ENCODE measurements at places on chromosomes 12 and 14.

GRCh38 chr14:90091393-90091792 is 29.6 kb downstream of the KCNK13 start:
- DNase-seq, result no peak

- no peak for DNase-seq
Observed at GRCh38 chr12:19630536-19630935, 191.2 kb downstream of the AEBP2 start.

DNA sequence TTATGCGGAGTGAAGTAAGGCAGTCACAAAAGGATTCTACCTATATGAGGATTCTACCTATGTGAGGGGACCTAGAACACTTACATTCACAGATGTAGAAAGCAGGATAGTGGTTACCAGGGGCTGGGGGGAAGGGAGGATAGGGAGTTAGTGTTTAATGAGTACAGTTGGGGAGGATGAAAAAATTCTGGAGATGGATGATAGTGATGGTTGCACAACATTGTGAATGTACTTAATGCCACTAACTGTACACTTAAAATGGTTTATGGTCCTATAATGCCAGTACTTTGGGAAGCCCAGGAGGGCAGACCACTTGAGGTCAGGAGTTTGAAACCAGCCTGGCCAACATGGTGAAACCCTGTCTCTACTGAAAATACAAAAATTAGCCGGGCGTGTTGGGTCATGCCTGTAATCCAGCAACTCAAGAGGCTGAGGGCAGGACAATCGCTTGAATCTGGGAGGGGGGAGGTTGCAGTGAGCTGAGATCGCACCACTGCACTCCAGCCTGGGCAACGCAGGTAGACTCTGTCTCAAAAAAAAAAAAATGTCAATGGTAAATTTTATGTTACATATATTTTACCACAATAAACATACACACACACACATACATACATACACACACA is 25.4 kb downstream of the SVOP start:
- DNase-seq, result no peak

DNA sequence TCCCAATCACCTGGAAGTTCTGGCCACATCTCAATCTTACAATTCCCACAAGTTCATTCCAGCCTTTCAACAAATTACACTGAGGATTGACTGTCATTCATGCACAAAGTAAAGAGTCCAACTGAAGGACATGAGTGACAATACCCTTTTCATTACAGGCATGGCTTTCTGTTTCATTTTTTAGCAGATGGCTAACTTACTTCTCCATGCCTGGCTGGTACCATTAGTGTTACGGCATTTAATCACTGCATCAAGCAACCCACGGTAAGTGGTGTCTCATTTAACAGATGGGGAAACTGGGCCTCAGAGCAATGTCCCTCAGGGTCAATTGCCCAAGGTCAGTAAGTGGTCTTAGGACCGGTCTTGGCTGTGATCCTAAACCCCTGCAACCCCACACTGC is 114.4 kb downstream of the PRICKLE1 start:
- DNase-seq, result no peak

DNA sequence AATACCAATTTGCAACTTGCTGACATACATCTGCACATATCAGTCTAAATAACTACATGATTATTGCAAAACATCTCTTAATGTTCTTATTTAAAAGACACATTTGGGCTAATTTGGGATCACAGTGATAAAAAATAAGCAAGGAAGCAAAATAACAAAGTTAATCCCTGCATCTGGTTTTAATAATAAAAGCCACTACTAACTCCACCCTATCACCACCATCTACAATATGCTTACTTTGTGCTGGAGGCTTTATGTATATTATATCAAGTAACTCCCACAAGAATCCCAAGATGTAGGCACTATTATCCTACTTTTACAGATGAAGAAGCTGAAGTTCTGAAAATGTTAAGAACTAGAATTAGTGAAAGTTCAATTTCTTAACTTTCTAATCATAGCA is 45.7 kb downstream of the TAOK3 start:
- no peak for DNase-seq

DNA sequence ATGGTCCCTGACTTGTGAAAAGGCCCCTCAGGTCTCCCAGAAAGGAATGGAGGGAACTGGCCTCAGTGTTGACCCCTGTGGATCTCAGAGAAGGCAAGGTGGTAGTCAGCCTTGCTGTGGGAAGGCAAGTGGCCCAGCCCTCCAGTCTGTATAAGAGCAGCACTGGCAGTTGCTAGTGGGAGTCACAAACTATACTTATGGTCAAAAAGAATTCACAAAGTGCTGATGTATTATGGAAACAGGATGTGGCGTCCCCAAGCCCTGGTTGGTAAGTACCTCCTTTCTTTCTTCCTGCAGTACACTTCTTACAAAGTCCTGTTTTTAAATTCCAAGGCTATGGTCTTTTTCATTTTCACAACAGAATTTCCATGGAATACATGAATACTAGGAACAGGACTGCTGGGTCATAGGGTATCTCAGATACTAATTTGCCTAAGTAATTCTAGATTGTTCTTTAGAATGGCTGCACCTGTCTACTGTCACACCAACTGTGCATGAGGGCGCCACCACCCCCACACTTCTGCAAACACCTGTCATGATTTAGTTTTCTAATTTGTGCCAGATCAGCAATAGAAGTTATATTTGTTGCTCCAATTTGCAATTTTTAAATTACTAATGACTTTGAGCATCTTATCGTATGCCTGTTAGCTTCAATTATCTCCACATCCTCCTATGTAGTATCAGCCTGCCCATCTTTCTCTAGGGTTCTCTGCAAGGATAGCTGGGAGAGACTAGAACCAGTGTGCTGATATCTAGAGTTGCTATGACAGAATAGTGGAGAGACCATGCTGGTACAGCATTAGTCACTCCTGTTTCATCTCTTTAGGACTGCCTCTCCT is 40.7 kb upstream of the TMEM263 start:
- no peak for DNase-seq

GRCh38 chr12:123115409-123116121 is 35.3 kb downstream of the PITPNM2 start:
- no peak for DNase-seq

GRCh38 chr12:131564845-131565244 is 146.0 kb upstream of the SFSWAP start:
- DNase-seq, result no peak
